ENCODE measurements at places on chromosomes 6 and 20.
A peak's percentile ranks its signal among the peaks of the same experiment; 100 is the strongest.

DNA sequence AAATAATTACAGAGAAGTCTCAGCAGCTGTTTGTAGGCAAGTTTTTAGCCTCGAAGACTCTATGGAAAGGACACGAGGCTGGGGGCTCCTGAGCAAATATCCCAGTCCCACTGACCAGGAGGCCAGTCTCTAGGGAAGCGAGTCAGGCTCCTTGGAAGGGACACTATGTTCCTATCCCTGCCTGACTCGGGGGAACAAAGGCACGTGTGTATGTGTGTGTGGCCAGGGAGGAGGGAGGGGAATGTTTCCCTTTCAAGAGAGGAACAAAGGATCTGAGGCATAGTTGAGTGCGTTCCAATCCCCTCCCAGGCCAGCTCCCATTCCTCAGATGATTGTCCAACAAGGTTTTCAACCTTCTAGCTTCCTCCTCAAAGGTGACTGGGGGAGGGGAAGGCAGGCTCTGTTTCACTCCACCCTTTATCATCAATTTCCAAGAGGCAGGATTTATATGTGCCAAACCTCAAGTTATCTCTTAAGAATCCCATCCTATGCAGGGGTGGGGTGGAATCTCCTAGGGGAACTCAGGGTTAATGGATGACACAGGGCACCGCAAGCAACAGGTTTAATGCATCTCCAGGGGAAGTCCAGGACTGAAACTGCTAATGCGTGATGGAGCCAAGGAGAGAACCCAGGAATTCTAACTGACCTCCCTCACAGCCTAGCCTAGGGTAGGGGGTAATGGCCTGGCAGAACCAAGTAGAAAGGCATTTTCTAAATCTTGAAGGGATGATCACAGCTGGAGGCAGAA is 9.9 kb downstream of the BCL2L1 start:
- peak; percentile 91 for DNase-seq

DNA sequence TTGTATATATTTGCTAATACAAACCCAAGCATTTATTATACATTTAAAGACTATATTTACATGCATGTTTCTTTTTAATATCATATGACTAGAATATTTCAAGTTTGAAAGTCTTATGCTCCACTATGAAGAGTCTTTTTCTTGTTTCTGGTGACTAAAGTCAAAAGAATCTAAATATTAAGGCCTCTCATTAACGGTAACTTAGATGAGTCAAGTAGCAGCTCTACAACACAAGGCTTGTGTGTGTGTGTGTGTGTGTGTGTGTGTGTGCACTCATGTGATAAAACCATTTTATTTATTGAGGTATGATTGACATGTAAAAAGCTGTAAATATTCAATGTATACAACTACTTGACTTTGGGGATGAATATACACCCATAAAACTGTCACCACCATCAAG is 275.6 kb downstream of the TFAP2B start:
- DNase-seq = no peak

DNA sequence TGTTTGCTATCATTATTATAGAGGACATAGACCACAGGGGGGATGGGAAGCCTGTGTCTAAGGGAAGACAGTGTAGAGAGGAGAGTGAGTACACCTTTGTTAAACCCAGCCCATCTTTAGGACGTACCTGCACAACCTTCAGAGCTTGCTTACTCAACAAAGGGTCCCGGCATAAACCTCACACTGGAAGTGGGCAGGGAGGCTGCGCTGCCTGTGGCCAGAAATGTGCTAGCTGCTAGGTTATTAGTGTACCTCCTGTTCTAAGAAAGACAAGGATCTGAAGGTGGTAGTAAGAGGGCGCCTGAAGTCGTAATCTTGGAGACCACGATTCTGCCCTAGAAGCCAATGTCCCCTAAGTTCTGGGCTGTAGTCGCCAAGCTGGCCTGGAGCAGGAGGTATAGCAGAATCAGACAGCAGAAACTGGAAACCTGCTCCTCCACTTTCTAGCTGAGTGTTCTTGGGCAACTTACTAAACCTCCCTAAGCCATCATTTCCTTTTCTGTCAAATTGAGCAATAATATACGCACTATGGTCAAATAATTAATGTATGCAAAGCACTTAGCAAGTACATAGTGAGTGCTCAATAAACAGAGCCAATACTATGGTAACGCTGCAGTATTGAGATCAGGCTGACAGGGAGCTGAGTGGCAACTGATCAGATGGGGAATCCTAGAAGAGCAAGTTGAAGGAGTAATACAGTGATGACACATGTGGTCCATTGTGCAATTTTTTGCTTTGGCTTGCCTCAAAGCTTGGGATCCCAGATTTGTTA is 16.8 kb upstream of the AKIRIN2 start:
- no peak for DNase-seq

GRCh38 chr6:15292721-15293302 is 46.9 kb downstream of the JARID2 start:
- DNase-seq = no peak

DNA sequence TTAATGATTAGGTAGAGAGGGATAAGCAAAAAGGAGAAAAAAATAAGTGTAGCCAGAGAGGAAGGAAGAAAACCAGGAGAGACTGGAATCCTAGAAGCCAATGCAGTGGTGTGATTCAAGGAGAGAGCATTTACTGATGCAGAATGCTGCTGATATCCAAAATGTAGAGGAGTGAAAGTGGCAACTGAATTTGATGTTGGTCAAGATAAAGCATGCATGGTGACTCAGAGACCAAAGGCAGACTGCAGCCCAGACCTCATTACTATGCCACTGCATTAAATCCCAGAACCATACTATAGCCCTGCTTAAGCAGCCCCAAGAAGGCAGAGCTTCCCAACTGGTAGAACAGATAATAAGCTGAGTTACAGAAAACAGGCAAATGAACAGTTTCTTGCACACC is 15.8 kb downstream of the KLHL32 start:
- no peak for DNase-seq

DNA sequence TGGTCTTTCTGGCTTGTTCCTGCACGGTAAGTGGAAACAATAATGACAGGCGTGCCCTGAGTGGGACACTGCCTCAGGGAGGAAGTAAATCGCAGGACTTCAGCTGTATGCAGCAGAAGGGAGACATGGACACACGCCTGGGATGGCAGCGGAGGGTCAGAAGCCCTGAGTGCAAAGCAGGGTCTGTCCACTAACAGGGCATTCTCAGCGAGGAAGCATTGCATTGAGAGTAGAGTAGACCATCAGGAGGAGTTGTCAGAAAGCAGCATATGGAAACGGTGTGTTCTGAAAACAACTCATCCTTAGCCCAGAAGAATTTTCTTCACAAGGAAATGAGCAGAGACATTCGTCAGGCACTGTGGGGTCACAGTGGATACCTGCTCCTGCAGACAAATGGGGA is 134.0 kb downstream of the SYNDIG1 start:
- no peak for DNase-seq

DNA sequence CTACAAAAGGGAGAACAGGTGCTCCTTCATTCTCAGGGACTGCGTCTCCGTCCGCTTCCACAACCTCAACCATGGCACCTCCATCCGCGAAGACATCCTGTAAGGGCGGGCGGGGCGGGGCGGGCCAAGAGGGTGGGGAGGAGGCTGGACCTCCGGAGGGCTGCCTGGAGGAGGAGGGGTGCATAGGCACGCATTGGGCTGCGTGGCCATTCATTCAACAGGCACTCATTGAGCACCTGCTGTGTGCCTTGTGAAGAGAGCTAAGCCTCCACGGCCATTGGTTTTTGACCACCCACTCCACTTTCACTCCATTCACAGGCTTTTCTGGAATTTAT is 435 bp downstream of the ZSWIM3 start:
- DNase-seq = no peak

DNA sequence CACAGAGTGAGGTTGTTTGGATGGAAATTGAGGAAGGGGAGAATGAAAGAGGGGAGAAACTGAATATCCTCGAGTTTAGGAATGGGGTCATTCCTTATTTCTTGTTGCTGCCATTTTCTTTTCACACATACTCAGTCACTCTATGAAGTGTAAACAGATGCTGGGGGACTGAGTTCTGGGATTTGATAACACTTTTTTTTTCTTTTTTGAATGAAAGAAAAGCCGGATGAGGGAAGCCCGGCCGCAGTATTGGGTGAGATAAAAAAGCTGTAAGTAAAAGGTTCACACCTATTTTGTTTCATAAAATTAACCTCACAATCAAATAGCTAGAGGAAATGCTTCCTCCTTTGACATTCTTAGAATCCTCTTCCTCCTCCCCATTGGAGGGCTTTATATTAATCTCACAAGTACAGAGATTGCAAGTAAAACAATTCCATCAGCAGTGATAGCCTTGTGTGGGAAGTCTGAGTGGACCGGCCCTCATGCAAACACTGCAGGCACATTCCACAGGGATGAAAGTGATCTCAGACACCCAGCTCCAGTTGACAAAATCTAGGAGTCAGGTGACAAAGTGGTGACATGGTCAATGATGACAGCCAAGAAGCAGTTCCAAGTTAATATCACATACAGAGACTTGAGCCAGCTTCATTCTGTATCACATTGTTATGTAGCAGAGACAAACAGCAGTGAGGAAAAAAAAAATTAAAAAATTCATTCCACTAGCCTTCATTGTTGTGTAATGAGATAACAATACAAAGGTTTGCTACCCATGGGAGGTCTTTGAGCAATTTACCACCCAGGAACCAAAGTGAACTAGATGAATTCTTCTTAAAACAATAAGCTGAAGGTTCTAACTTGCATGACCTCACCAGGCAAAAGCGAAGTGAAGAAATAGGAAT is 391.1 kb upstream of the HSF2 start:
- no peak for DNase-seq

- no peak for DNase-seq
These were observed 5.1 kb downstream of the PRND start for GRCh38 chr20:4726710-4727397.

DNA sequence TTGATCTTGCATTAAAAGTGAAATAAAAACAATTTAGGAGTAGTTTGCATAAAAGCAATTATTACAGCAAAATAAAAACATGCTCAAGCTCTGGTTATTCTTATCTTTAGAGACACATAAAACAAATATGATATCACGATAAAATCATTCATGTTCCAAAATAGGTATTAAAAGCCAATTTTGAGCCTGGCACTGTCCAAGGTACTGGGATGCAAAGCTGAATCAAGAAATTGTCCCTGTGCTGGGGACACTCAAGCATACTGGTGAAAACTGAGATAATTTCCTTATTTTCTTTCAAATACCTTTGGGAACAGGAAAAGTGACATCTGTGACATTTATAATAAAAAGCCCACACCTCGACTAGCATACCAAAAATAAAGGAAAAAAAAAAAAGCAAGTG is 931 bp upstream of the MTCL3 start:
- DNase-seq = no peak

DNA sequence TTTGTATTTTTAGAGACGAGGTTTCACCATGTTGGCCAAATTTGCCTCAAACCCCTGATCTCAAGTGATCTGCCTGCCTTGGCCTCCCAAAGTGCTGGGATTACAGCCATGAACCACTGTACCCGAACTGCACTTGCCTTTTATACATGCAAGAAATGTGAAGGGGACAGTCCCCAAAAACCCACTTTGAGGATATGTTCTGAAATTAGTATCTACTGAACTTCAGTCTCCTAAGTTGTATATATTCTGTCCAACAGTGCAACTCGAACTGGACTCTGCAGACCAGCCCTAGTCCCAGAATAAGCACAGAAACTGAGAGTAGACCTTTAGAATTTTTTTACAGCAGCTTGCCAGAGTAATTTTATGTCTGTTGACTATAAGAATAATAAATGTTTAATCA is 28.5 kb downstream of the BACH2 start:
- no peak for DNase-seq

DNA sequence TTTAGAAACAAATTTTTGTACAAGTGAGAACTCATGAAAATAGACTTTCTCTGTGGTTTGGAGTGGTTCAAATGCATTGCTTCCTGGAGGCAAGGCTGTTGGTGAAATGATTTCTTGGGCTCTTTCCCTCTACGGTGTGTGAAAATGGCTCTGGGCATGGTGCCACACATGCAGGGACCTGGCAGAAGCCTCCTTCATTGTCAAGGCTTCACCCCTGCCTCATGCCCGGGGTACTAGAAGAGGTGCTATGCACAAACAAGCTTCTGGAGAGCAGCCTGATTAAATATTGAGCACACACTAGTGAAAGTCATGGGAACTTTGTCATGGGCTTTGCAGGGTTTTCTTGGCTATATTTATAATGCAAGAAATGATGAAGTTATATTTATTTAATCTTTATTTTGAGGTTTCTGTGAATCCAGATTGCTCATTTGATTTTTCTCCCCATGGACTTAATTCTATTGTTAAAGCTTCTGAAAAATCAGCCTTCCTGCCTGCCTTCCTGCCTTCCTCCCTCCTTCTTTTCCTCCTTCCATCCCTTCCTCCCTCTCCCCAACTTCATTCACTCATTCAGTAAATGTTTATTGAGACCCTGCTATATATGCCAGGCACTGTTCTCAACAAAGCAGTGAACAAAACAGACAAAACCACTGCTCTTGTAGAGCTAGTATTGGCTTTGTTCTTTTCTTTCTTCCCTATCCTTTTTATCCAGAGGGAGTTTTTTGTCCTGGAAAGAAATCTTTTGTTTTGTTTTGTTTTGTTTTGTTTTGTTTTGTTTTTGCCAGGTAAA is 21.0 kb downstream of the C6orf89 start:
- DNase-seq = no peak

DNA sequence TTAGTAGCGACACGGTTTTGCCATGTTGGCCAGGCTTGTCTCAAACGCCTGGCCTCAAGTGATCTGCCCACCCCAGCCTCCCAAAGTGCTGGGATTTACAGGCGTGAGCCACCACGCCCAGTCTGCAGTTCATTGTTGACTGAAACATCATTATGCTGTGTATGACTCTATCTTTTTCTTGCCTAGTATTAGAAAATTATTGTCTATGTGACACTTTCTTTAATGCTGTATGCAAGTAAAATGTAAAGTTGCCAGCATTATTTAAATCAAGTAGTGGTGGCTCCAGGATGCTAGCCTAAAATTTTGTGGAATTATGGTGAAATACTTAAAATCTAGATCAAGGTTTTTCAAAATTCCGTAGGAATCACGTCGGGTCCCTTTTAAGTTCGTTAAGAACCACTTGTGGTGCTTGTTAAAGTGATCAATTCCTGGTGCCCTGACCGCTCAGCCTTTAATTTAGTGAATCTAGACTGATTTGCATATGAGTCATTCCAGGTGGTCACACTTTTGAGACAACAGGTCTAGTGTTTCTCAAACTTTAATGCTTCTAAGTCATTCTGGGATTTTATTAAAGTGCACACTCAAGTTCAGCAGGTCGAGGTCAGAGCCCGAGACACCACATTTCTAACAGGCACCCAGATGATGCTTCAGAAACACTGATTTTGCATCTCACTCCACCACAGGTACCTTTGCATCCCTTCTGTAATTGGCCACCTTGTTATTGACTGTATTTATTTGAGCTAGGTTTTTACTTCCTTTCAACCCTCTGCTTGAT is 132.6 kb upstream of the MTHFD1L start:
- no peak for DNase-seq

GRCh38 chr6:8383584-8383983 is 51.8 kb downstream of the SLC35B3 start:
- DNase-seq = no peak

DNA sequence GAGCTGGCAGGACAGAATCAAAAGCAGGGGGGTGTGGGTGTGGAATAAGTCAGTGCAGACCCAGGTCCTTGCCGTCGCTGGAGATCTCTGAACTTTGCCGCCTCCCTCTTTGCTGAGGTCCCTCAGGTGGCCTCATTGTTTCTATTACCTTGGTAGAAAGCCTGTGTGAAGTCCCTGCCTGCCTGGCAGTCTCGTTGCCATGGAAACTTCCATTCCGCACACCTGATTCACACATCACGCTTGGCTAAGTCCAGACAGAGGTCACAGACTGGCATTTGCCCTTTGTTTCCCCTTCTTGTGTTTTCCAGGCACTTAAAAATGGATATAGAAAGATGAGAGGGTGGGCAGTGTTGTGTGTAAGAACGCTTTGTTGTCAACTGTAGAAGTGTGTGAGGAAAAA is 260.6 kb downstream of the PRL start:
- peak; percentile 33 for DNase-seq
